Amniotic stem cell (primary cell): ENCODE measurements at places on chromosomes 16 and 17.

- no peak for DNase-seq
These were observed 2.1 kb upstream of the BAIAP2 start for GRCh38 chr17:81032641-81033480.

GRCh38 chr17:50691550-50692447 lies 15.9 kb downstream of the ANKRD40 start:
- no peak for DNase-seq

GRCh38 chr16:83554540-83554939 lies 253.2 kb upstream of the HSBP1 start:
- DNase-seq: no peak

GRCh38 chr16:13313351-13313750 lies 412.0 kb downstream of the SHISA9 start:
- DNase-seq: no peak

DNA sequence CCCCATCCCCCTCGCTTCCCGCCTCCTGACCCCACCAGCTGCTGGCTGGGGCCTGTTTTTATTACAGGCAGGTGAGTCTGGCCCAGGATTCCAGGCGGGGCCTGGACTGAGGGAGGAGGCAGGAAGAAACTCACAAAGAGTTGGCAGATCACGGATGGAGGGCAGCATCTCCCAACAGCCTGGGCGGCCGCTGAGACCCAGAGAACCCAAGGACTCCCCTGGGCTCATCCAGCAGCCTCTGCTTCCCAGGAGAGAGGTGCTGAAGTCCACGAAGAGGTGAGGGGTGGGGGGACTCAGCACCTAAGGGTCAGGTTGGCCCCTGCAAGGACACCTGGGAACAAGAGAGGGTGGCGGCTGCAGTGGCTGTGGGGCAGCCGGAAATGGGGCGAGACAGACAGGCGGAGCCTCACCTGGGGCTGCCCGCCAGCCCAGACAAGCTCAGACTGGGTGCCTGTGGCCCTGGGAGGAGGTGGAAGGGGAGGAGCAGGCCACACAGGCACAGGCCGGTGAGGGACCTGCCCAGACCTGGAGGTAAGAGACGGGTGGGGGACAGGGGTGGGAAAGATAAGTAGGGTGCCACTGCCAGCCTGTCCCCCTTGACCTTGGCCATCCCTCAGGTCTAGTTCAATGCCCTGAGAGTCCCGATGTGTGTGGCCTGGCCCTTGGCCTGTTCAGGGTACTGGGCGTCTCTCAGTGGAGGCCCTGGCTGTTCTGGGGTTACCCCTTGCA lies 8.7 kb upstream of the ADGRG1 start:
- no peak for DNase-seq

DNA sequence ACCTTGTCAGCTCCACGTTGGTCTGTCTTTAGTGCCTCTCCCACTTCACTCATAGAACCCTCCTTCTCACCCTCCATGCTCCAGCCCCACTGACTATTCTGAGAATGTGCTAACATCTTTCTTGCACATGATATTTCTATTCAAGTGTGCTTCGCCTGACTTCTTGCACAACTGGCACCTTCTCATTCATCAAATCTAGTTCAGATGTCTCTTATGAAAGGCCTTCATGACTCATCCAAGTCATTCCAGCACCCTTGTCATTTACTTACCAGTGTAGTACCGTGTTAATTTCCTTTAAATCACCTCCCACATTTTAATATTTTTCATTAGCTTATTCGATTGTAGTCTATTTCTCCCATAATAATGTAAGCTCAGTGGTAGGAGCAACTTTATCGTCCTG lies 197.8 kb upstream of the PIRT start:
- DNase-seq: no peak

GRCh38 chr17:61409301-61410112 lies 9.9 kb downstream of the TBX2 start:
- no peak for DNase-seq

- no peak for DNase-seq
These were observed 11.7 kb downstream of the CES1 start for GRCh38 chr16:55821210-55821609.
